ENCODE measurements at places on chromosomes 5 and 9. TPM values are rescaled to one million over a fixed set of nuclear protein-coding genes. Genes with fewer than 3 reads are reported as not detected.

GRCh38 chr5:116378007-116378776 lies 196.4 kb downstream of the SEMA6A start:
- DNase-seq = no peak
- H3K4me1 ChIP-seq = peaks cover 4% of the 10 kb centered on the region
- no peak overlapping the region for H3K4me3 ChIP-seq
- peaks cover 21% of the 10 kb centered on the region for H3K36me3 ChIP-seq
- peak overlapping the region; percentile 29 for H3K27ac ChIP-seq
- H3K27me3 ChIP-seq = no peaks in the 10 kb centered on the region

- DNase-seq = peak; percentile 65
- peak overlapping the region; percentile 84 for H3K27ac ChIP-seq
- H3K27me3 ChIP-seq = no peaks in the 10 kb centered on the region
- H3K4me1 ChIP-seq = peaks cover 18% of the 10 kb centered on the region
- H3K4me3 ChIP-seq = peak overlapping the region; percentile 94
- H3K36me3 ChIP-seq = no peaks in the 10 kb centered on the region
These were observed 80.2 kb downstream of the NTNG2 start for GRCh38 chr9:132241840-132242620.

GRCh38 chr5:94689908-94690307 lies 71.4 kb downstream of the SLF1 start:
- no peak for DNase-seq
- no peaks in the 10 kb centered on the region for H3K27me3 ChIP-seq
- no peak overlapping the region for H3K4me3 ChIP-seq
- no peaks in the 10 kb centered on the region for H3K4me1 ChIP-seq

- no peak for DNase-seq
- H3K36me3 ChIP-seq = no peaks in the 10 kb centered on the region
- H3K27me3 ChIP-seq = no peaks in the 10 kb centered on the region
- H3K4me1 ChIP-seq = no peaks in the 10 kb centered on the region
- no peak overlapping the region for H3K27ac ChIP-seq
These were observed 176.4 kb upstream of the CCNG1 start for GRCh38 chr5:163260961-163261360.

The ZFP2 gene
- 1.8 TPM for polyA plus RNA-seq

DNA sequence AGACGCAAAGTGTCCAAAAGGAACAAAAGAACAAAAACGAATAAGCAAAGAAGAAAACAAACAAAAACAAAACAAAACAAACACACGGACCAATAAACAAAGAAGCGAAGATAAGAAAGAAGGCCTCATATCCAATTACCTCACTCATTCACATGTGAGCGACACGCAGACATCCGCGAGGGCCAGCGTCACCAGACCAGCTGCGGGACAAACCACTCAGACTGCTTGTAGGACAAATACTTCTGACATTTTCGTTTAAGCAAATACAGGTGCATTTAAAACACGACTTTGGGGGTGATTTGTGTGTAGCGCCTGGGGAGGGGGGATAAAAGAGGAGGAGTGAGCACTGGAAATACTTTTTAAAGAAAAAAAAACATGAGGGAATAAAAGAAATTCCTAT lies 28.3 kb upstream of the WWC1 start:
- H3K4me3 ChIP-seq = no peak overlapping the region
- H3K27me3 ChIP-seq = peaks cover 2% of the 10 kb centered on the region
- no peaks in the 10 kb centered on the region for H3K36me3 ChIP-seq
- no peaks in the 10 kb centered on the region for H3K4me1 ChIP-seq
- no peak overlapping the region for H3K27ac ChIP-seq
- DNase-seq = no peak

GRCh38 chr5:138708791-138709190 lies 44.4 kb upstream of the CTNNA1 start:
- H3K27ac ChIP-seq = no peak overlapping the region
- peaks cover 30% of the 10 kb centered on the region for H3K27me3 ChIP-seq
- no peak for DNase-seq
- no peak overlapping the region for H3K4me3 ChIP-seq
- H3K36me3 ChIP-seq = no peaks in the 10 kb centered on the region

- H3K27ac ChIP-seq = no peak overlapping the region
- DNase-seq = no peak
- no peaks in the 10 kb centered on the region for H3K4me1 ChIP-seq
- no peak overlapping the region for H3K4me3 ChIP-seq
These were observed 284.1 kb upstream of the GRAMD2B start for GRCh38 chr5:126139086-126139485.

GRCh38 chr9:136494531-136495215 lies 11.8 kb upstream of the SEC16A start:
- peaks cover 4% of the 10 kb centered on the region for H3K36me3 ChIP-seq
- no peak overlapping the region for H3K4me3 ChIP-seq
- no peak for DNase-seq
- H3K4me1 ChIP-seq = no peaks in the 10 kb centered on the region
- no peak overlapping the region for H3K27ac ChIP-seq

All from naive B cell (primary cell).